ENCODE measurements at places on chromosomes 3 and 15.

GRCh38 chr3:127816783-127817405 lies 5.4 kb downstream of the MGLL start:
- no peak for DNase-seq

GRCh38 chr3:8873740-8874139 lies 89.5 kb downstream of the RAD18 start:
- DNase-seq = no peak

GRCh38 chr15:49265911-49266310 lies 95.9 kb downstream of the GALK2 start:
- no peak for DNase-seq

DNA sequence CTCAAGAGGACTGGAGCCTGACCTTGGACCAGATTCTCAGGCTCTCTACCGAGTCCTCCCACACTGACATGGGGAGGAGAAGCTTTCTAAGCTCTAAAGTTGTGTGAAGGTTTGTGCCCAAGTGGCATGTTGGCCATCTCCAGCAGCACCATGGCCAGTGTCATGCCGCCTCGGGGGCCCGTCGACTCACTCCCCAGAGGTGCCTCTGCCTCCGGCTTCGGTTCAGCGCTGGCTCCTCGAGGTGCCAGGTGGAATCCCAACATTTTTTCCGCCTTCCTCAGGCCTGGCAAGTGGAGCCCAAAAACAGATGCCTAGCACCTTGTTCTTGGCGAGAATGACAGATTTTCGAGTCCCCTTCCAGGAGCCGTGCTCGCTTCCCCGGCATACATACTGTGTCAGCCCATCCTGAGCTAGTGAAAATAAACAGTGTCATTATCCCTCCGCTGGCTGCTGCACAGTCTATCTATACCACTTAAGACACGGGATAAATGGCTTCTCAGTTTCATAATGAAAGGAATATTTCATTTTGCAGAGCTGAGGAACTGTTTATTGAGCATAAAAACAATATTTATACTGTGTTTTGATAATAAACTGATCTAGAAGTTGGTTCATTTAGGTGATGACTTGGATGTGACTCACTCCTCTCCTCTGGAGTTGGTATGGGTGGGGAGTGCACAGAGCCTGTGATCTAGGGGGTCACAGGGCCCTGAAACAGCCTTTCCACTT lies 328.5 kb upstream of the TLE3 start:
- DNase-seq = no peak

DNA sequence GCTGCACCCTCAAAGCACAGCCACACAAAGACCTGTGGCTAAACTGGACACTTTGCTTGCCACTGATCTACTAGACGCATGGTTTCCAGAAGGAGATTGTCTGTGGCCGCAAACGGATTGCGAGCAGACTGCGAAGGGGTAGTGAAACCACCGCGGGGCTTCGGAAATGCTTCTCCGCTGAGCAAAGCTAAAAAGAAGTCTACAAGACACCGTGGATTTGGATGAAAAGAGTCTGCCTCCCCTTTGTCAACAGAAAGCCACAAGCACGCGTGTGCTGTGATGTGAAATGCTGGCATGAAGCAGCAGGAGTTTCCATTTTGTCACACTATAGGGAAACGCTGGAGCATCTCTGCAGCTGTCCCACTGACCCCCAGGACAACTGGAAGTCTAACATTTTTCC lies 63.0 kb downstream of the TMEM44 start:
- DNase-seq = peak; percentile 85

GRCh38 chr3:70702132-70702531 lies 389.7 kb upstream of the MDFIC2 start:
- DNase-seq = no peak

- no peak for DNase-seq
These were observed 413.0 kb downstream of the RBMS3 start for GRCh38 chr3:29693863-29694262.

DNA sequence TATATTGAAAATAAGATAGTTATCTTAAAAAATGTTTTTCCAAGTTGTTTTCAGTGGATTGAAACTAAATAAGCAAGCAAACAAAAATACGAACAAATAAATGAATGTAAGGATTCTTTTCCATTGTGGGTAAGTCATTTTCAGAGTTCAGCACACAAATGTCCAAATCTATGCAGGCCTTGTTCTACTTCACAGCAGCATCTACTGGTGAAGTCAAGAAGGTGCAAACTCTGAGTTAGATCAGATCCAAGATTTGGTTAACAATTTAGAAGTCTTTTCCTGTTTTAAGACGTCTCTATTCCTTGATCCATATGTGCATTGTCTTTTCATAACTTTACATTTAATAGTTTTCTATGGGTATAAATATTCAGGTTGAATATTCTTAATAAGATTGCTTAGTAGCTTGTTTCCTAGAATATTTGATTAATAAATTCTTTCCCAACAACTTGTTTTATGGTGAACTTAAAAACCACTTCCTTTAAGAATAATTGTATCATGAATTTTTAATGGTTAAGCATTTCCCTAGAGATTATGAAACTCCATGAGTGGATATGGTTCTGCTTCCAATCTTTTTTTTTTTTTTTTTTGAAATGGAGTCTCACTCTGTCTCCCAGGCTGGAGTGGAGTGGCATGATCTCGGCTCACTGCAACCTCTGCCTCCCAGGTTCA lies 10.5 kb downstream of the PTX3 start:
- peak; percentile 40 for DNase-seq

DNA sequence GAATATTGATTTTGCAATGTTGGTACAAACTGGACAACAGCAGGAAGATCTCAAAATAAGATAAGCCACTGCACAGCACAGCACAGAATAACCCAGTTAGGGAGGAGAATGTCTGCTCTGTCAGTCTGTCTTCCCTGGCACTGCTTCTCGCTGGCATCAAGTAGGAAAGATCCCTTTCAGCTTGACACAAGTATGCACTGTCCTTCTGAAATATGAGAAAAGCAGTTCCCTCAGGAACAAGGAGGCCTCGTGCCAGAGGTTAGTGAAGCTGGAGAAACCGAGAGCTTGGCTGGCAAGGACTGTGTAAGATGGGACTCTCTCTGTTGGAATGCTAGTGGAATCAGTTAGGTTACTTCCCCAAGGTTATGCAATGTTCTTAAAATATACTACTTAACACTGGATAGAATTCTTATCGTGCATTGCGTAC lies 59.1 kb downstream of the FMN1 start:
- DNase-seq = peak; percentile 24

Data from suppressor macrophage treated with lipopolysaccharide for 4 hours (primary cell).